Stimulated activated CD4-positive, alpha-beta T cell treated with anti-CD3 and anti-CD28 coated beads, Interleukin-4, amount 100 ng/mL, for 24 hours (primary cell): ENCODE measurements at places on chromosomes 1 and 21.
A peak's percentile ranks its signal among the peaks of the same experiment; 100 is the strongest.

DNA sequence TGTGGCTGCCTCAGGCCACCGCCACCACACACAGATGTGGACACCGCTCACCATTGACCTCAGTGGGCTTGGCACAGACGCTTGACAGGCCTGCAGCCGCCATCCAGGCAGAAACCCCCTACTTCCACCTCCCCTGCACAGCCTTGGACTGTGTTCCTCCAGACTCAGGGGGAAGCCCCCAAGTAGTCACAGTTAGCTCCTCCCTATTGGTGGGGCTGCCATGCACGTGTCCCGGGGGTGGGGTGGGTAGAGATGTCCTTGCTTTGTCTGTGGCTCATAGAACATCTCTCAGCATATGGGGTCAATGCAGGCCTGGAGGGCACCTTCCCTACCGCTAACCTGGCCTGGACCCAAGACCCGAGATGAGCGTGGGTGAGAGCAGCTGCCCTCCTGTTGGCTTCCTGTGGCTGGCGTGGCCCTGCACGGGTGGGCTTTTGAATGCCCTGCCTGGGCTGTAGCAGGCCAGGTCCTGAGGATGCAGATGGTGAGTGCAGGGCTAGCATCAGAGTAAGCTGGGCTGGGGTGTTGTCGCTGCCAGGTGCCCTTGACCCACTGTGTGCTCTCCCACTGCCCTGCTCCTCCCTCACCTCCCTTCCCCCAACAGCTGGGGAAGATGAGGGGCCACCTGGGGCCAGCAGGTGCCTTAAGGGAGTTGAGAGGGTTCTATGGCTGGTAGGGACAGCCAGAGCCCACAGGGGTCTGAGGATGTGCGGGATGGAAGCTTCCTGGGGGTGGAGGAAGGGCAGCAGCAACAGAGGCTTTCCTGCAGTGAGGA, 6.2 kb downstream of the CROCC start:
- no peak for DNase-seq

DNA sequence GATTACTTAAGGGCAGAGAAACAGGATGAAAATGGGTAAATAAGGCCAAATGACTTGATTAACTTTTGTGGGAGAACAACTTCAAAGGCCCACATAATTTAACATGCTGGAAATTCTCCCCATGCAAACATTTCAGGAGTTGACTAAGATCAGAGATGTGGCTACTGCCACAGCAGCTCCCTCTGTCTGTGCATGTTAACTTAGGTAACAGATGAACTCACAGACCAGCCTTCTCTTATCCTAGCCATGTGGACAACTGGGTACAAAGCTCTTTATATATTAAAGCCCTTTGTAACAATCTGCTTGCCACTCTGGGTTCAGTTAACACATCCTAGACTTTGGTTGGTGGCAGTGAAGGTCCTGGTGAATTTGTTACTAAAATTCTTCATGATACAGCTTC, 33.2 kb downstream of the BEND5 start:
- DNase-seq: no peak

DNA sequence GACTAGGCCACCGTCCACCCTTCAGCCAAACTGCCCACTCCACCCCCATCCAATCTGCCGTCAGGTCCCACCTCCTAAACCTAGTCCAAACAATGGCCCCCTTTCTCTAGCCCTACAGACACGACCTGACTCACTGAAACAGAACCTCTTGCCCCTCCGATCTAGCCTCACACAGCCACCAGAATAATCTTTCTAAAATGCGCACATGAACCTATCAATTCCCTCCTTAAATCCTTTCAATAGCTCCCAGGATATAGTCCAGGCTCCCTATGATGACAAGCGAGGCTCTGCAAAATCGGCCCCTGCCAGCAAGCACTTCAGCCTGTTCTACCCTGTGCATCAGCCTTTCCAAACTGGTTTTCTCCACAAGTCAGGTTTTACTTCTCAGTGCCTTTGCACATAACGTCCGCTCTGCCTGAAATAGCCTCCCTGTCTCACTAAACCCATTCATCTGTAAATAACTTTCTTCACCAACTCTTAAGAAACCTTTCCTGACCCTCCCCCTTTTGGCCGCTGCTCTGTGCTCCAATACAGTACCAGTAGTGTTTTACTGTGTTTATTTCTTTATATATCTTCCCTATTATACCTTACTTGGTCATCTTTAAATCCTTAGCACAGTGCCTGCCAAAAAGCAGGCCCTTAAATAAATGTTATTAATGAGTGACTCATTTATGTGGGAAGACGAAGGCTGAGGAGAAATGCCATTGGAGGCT, 9.0 kb upstream of the CDC20 start:
- no peak for DNase-seq

- DNase-seq: peak; percentile 47
These were observed 3.2 kb upstream of the NPL start for GRCh38 chr1:182786223-182786994.
